ENCODE measurements at places on chromosomes 2 and 18.

DNA sequence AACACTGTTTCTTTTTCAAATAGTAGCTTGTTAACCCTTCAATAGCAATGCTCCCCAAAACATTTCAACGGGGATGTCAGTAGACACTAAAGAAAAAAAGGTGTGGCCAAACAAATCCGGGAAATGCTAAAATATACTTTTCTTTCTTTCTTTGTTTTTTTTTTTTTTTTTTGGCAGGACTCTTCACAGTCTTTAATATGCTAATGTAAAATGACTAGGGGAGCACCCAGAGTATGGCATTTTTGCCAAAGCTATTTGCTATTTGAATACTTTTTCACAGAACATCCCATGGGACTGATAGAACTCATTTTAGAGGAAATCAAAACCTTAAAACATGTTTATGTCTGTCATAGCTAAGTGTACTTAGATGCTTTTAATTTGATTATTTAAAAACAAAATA is 32.1 kb downstream of the ATF2 start:
- peaks cover 6% of the 10 kb centered on the region for H3K4me1 ChIP-seq
- peaks cover 9% of the 10 kb centered on the region for H3K36me3 ChIP-seq
- no peaks in the 10 kb centered on the region for H3K27me3 ChIP-seq
- DNase-seq: no peak
- no peak overlapping the region for H3K27ac ChIP-seq

GRCh38 chr18:76573325-76574025 is 78.4 kb upstream of the ZNF516 start:
- DNase-seq: no peak
- H3K27ac ChIP-seq: no peak overlapping the region
- no peak overlapping the region for H3K4me3 ChIP-seq
- H3K4me1 ChIP-seq: no peaks in the 10 kb centered on the region
- peaks cover 1% of the 10 kb centered on the region for H3K27me3 ChIP-seq

- H3K27ac ChIP-seq: no peak overlapping the region
- no peaks in the 10 kb centered on the region for H3K4me1 ChIP-seq
- peaks cover 51% of the 10 kb centered on the region for H3K36me3 ChIP-seq
Measured at GRCh38 chr18:79472946-79473345, 77.2 kb downstream of the NFATC1 start.

GRCh38 chr2:140695155-140695554 is 1435.7 kb downstream of the LRP1B start:
- H3K27ac ChIP-seq: no peak overlapping the region
- H3K4me3 ChIP-seq: no peak overlapping the region
- no peaks in the 10 kb centered on the region for H3K36me3 ChIP-seq
- H3K4me1 ChIP-seq: no peaks in the 10 kb centered on the region

GRCh38 chr2:160338901-160339685 is 139.0 kb upstream of the ITGB6 start:
- H3K27ac ChIP-seq: no peak overlapping the region
- peaks cover 18% of the 10 kb centered on the region for H3K4me1 ChIP-seq
- H3K27me3 ChIP-seq: no peaks in the 10 kb centered on the region
- H3K4me3 ChIP-seq: no peak overlapping the region
- H3K36me3 ChIP-seq: no peaks in the 10 kb centered on the region
- DNase-seq: peak; percentile 61

GRCh38 chr2:135797497-135798274 is 39.3 kb downstream of the LCT start:
- no peaks in the 10 kb centered on the region for H3K27me3 ChIP-seq
- no peaks in the 10 kb centered on the region for H3K36me3 ChIP-seq
- no peak overlapping the region for H3K4me3 ChIP-seq

- no peak overlapping the region for H3K4me3 ChIP-seq
- H3K36me3 ChIP-seq: no peaks in the 10 kb centered on the region
- no peaks in the 10 kb centered on the region for H3K27me3 ChIP-seq
- DNase-seq: no peak
- H3K4me1 ChIP-seq: no peaks in the 10 kb centered on the region
Measured at GRCh38 chr2:137676346-137676745, 287.9 kb upstream of the HNMT start.

DNA sequence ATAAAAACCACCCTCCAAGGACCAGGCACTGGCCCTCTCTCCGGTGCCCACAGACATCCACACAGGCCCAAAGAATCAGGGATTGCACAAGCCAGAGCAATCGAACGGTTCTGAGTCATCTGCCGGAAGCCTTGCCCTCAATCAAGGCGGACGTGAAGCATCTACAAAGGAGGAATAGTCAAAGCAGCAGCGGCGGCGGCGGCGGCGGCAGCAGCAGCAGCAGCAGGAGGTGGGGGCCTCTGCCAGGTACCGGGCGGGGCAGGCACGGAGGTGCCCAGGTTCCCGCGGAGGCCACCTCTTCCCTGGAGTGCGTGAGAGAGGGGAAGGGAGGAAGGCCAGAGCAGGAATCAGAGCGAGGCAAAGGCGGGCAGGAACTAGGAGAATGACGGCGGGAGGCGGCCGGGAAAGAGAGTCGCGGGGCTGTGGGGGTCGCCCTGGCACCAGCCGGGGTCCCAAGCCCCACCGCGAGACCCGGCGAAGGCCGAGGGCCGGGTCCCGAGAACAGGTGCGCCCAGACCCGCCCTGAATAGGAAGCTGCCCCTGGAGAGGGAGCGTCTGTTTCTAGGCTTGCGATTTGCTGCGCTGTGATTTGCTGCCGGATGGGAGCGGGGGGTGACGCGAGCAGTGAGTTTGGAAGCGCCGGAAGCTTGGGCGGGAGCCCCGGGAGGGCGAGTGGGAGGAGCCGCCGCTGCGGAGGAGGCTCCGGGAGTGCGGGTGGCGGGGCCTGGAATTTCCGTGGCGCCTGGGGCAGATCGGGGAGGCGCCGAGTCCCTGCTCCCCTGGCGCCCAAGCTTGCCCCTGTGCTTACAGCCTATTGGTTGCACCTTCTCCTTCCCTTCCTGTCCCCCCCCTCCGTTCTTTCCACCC is at the start of gene SERPINB8:
SERPINB8 (plus strand) TSS at position 140 of the 867 bp plus-strand sequence. CDS start 8,228 bp downstream, outside the sequence.
- H3K27ac ChIP-seq: peak within 1 kb of the TSS; percentile 98
- peak; percentile 95 for DNase-seq
- no peaks in the 10 kb centered on the region for H3K36me3 ChIP-seq
- no peaks in the 10 kb centered on the region for H3K4me1 ChIP-seq

DNA sequence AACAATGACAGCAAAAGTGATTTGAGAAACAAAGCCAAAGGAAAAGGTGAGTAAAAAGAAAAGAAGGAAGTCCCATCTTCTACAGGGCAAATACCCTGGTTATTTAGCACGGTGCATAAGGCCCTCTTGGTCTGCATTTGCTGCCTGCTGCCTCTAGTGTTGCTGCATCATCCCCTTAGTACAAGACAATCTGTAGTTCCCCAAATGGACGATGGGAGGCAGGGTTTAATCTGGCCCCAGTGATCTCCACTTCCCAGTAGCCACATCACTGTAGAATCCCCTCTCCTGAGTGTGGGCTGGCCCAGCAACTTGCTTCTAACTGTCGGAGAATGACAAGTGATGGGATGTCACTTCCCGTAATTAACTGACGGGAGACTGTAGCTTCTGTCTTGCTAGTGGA is 85.1 kb downstream of the CTAGE1 start:
- DNase-seq: no peak
- H3K27me3 ChIP-seq: no peaks in the 10 kb centered on the region
- no peaks in the 10 kb centered on the region for H3K36me3 ChIP-seq
- no peak overlapping the region for H3K4me3 ChIP-seq
- peaks cover 20% of the 10 kb centered on the region for H3K4me1 ChIP-seq
- no peak overlapping the region for H3K27ac ChIP-seq

DNA sequence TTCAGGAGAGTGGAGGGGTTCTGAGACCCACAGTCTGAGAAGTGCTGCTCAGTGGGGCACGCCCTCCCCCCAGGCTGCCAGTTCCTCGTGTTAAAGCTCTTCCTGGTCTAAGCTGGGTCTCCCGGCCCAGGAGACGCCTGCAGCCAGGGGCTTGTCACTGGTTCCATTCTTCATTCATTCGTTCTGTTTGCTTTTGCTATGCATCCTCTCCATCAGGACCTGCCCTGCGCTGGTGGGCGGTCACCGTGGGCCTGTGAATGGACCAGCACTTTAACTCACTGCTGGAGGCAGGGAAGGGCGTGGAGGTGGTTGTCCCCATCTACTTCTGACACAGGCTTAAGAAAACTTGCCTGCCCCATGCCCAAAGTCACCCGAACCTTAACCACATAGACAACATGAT is 272.8 kb upstream of the HDAC4 start:
- DNase-seq: no peak
- H3K4me1 ChIP-seq: no peaks in the 10 kb centered on the region
- H3K4me3 ChIP-seq: no peak overlapping the region
- H3K27ac ChIP-seq: no peak overlapping the region

DNA sequence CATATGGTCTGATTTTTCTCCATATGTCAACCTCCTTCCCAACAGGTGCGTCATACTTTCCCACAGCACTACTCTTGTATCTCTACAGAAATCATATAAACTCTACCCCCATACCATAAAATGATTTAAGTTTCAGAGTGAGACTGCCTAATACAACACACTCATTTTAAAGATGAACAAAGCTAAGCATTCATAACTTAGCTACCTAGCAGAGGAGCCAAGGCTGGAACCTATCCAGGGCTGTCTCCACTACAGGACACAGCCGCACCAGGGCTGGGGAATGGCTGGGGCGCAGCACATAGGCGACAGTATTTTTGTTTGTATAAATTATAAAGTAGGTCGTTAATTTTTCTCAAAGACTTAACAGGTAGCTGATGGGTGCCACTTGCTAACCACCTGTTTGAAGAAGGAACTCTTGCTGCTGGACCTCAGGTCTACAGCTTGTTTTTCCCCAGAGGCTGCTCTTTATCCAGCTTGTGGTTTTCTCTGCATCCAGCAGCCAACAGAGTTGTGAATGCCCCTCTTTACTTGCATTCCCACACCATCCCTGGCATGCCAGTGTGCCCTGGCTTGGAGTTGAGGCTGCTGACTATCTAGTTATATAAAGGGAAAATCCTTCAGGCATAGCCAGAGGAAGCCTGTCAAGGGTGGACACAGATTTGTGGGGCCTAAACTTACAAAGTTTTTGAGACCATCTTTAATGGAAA is 62.0 kb downstream of the HNRNPLL start:
- no peak overlapping the region for H3K27ac ChIP-seq
- no peaks in the 10 kb centered on the region for H3K4me1 ChIP-seq
- H3K4me3 ChIP-seq: no peak overlapping the region
- DNase-seq: no peak

GRCh38 chr2:107932488-107932887 is 53.8 kb upstream of the SLC5A7 start:
- no peak overlapping the region for H3K4me3 ChIP-seq
- no peaks in the 10 kb centered on the region for H3K36me3 ChIP-seq
- H3K27me3 ChIP-seq: no peaks in the 10 kb centered on the region
- DNase-seq: no peak
- H3K27ac ChIP-seq: no peak overlapping the region

GRCh38 chr18:78972385-78972918 is 7.2 kb upstream of the SALL3 start:
- DNase-seq: no peak
- H3K4me3 ChIP-seq: no peak overlapping the region
- no peaks in the 10 kb centered on the region for H3K36me3 ChIP-seq
- H3K27me3 ChIP-seq: peaks cover 66% of the 10 kb centered on the region
- no peak overlapping the region for H3K27ac ChIP-seq

GRCh38 chr2:240508832-240509545 is 48.8 kb downstream of the ANKMY1 start:
- H3K27me3 ChIP-seq: no peaks in the 10 kb centered on the region
- no peaks in the 10 kb centered on the region for H3K4me1 ChIP-seq
- no peak for DNase-seq
- no peak overlapping the region for H3K27ac ChIP-seq
- H3K36me3 ChIP-seq: peaks cover 51% of the 10 kb centered on the region

GRCh38 chr18:70158992-70159717 is 46.3 kb downstream of the RTTN start:
- H3K4me3 ChIP-seq: no peak overlapping the region
- DNase-seq: no peak
- H3K27me3 ChIP-seq: no peaks in the 10 kb centered on the region
- H3K36me3 ChIP-seq: peaks cover 7% of the 10 kb centered on the region
- no peak overlapping the region for H3K27ac ChIP-seq

GRCh38 chr2:96501471-96501874 is 3.7 kb downstream of the NEURL3 start:
- H3K4me1 ChIP-seq: no peaks in the 10 kb centered on the region
- H3K27me3 ChIP-seq: peaks cover 37% of the 10 kb centered on the region
- H3K36me3 ChIP-seq: no peaks in the 10 kb centered on the region
- no peak overlapping the region for H3K4me3 ChIP-seq
- no peak for DNase-seq

DNA sequence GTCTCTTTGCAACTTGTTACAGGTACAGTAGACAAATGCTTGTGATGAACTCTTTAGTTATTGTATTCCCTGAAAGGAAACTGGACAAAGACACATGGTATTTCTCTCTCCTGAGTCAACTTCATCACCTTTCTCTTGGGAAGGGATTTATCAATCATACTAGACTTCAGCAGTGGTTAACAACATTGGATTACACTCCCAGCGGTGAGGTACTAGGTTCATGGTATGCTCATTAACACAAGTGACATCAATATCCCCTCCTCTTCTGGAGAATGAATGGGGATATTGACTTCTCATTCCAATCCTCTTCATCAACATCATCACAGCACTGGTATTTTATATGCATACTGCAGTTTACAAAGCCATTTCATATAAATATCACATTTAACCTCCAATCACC is 574.6 kb downstream of the ERBB4 start:
- DNase-seq: no peak
- no peaks in the 10 kb centered on the region for H3K4me1 ChIP-seq
- H3K27me3 ChIP-seq: no peaks in the 10 kb centered on the region
- H3K27ac ChIP-seq: no peak overlapping the region
- H3K4me3 ChIP-seq: no peak overlapping the region

GRCh38 chr2:237473878-237474441 is 13.1 kb upstream of the MLPH start:
- H3K27me3 ChIP-seq: no peaks in the 10 kb centered on the region
- H3K27ac ChIP-seq: peak overlapping the region; percentile 95
- H3K36me3 ChIP-seq: no peaks in the 10 kb centered on the region
- no peak for DNase-seq

GRCh38 chr18:3479978-3480509 is 30.1 kb downstream of the TGIF1 start:
- H3K27ac ChIP-seq: no peak overlapping the region
- no peaks in the 10 kb centered on the region for H3K27me3 ChIP-seq

GRCh38 chr18:7755753-7756475 is 188.8 kb downstream of the PTPRM start:
- H3K27ac ChIP-seq: no peak overlapping the region
- H3K27me3 ChIP-seq: no peaks in the 10 kb centered on the region
- H3K4me3 ChIP-seq: no peak overlapping the region
- no peaks in the 10 kb centered on the region for H3K36me3 ChIP-seq
- peaks cover 8% of the 10 kb centered on the region for H3K4me1 ChIP-seq

DNA sequence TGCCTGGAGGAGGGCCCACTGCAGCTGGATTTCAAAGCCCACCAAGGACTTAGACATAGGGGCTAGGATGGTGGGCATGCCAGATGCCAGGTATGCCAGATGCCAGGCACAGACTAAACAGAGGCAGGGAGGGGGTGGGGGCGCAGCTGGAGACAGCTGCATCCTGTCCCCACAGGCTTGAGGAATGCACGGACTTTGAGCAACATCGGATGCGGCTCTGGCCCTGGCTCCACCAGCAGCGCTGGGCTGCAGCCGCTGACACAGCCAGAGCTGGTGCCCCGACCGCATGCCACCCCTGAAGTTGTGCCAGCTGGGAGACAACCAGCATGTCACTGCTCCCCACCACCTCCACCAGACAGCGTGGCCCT is 39.5 kb downstream of the AQP12A start:
- H3K27ac ChIP-seq: no peak overlapping the region
- no peak overlapping the region for H3K4me3 ChIP-seq
- H3K36me3 ChIP-seq: no peaks in the 10 kb centered on the region
- peaks cover 54% of the 10 kb centered on the region for H3K27me3 ChIP-seq

Measured in tibial artery (tissue), 4 donors.